ENCODE measurements at places on chromosomes 3 and 15.

DNA sequence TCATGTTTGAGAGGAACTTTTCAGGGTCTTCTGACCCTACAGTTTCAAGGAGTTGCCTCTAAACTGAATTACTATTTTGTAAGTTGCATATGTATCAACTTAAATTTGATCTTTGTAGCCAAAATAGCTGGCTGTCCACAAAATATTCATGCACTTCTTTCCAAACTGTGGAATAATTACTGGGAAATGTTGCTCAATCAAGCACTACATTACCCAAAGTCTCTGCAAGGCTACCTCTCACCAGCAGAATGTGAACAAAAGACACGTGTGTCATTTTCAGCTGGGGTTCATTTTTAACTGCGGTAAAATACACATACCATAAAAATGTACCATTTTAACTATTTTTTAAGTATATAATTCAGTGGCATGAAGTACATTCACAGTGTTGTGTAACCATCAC lies 320.4 kb downstream of the CTNNB1 start:
- DNase-seq = no peak

DNA sequence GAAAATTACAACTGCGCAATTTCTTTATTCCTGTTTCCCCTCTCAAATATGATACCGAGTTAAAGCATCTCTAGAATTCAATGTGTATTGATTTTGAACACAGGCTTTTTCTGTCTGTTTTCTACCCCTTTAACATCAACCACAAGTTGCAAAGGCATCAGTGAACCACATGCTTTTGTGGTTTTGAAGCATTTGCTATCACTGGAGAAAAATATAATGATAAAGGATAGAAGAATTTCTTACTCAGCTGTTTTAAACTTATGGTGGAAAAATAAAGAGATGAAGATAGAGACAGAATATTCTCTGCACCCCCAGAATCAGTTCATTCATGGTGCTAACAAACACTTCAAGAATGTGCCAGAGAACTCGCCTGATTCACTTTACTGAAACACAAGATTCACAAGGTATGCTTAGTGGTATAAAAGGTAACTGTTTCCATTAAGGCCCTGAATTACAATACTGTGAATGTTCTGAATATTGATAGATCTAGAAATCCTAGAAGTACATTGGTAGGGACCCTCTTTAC lies 9.5 kb upstream of the DPPA4 start:
- no peak for DNase-seq

DNA sequence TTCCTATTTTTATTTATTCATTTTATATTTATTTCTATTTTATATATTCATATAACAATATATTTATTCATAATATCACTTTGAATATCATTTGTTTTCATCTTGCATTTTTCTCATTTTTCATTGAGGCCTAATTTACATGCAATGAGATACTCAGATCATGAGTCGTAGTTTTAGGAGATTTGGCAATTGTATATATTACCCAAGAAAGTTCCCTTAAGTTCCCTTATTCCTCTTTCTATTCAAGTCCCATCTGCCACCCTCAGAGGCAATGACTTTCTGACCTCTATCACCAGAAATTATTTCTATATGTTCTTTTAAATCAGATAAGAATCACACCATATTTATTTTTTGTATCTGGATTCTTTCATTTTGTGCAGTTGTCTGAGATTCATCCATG lies 329.1 kb upstream of the TPRG1 start:
- no peak for DNase-seq

GRCh38 chr15:40600956-40601355 lies 6.9 kb downstream of the KNL1 start:
- DNase-seq = no peak

- DNase-seq = no peak
Measured at GRCh38 chr3:12638105-12638504, 25.8 kb downstream of the RAF1 start.

GRCh38 chr15:38635170-38635569 lies 70.6 kb upstream of the RASGRP1 start:
- no peak for DNase-seq

GRCh38 chr3:161137260-161137659 lies 32.1 kb upstream of the B3GALNT1 start:
- DNase-seq = no peak

- DNase-seq = no peak
Measured at GRCh38 chr3:58370407-58370806, 37.7 kb downstream of the PXK start.

DNA sequence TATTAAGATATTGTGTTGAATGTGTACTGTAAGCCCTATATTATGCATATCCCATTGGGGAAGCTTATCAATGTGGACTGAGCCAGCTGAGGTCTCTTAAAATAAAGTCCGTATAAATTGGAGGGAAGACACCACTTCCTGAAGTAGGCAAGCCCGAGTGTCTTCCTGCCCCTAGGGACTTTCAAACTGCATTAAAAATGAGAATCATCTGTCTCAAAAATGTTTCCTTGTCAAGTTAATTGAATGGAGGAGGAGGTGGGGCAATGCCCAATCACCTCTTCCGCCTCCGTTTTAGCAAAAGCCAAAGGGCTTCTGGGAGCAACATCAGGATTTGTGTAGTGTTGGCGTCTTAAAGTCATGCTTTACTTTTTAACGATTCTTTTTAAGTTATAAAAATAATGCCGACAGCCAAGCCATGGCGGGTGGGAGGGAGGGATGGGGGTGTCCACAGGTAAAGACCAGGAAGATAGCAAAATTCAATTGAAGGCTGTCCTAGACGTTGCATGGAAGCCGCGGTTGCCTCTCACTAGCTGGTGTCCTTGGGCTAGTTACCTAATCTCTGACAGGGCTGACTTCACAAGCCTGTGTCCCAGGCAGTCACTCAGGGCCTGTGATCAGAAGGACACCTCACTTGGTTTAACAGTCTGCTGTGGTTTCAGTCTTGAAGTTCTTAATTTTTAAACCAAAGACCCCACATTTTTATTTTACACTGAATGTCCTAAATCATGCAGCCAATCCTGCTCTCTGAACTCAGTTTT lies 524.9 kb upstream of the PROK2 start:
- no peak for DNase-seq

DNA sequence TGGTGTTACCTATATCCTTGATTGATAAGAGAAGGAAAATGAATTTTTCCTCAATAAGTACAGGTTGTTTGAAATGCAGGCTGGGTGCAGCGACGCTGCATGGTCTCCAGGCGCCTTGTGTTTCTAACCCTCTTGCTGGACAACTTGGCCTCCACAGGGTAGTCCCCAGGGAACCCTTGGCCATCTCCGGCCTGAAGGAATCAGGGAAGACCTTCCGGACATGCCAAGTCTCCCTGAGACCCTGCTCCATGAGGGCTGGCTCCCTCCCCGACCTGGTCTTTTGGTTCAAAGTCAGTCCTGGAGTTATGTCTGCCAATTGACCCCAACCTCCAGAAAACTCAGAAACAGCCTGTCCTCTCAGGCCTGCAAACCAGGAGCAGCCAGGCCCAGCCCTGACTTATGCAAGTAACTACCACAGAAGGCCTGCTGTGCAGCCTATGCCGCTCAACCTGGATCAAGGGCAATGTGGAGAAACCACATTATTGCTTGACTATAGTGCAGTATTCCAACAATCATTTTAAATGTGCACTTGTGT lies 98.3 kb downstream of the LIPC start:
- no peak for DNase-seq

- no peak for DNase-seq
Measured at GRCh38 chr3:168884353-168884903, 779.1 kb downstream of the MECOM start.

DNA sequence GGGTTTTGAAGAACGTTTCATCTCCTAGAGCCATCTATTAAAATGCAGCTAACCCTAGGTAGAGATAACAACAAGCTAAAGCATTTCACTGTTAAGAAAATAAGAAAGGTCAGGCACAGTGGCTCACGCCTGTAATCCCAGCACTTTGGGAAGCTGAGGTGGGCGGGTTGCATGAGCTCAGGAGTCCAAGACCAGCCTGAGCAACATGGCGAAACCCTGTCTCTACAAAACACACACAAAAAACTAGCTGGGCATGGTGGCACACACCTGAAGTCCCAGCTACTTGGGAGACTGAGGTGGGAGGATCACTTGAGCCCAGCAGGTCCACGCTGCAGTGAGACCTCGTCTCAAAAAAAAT lies 5.4 kb upstream of the TBC1D5 start:
- DNase-seq = no peak

Measured in neural progenitor cell (in vitro differentiated cells).